NCI-H2081 treated with DMSO at 0.1 percent for 48 hours (cell line): ENCODE measurements at places on chromosomes 2 and 18.

DNA sequence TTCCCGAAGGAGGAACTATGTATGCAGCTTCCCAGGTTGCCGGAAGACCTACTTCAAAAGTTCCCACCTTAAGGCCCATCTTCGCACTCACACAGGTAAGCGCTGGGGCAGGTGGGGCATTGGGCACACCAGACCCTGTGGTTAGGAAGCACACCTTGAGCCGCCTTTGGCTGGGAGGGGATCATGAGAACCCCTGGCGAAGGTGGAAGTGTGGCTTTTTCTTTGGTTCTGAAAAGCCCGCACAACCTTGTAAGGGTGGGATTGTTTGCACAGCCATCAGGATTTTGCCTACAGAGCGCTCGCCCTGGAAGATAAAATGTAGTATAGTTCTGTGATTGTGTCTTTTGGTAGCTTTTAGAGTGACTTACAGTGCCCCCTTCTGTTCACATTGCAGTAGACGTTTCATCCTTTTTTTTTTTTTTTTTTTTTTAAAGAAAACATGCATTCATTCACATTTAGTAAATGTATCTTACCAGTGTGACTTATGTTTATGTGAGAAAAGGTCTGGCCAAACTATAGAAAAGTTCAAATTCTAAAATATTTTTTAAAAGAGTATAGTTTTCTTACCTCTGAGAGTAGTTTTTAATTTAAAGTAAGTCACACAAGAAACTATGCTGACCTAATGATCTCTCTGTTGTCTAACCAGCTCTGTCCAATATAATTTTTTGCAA is 5.3 kb downstream of the KLF11 start:
- DNase-seq = no peak

DNA sequence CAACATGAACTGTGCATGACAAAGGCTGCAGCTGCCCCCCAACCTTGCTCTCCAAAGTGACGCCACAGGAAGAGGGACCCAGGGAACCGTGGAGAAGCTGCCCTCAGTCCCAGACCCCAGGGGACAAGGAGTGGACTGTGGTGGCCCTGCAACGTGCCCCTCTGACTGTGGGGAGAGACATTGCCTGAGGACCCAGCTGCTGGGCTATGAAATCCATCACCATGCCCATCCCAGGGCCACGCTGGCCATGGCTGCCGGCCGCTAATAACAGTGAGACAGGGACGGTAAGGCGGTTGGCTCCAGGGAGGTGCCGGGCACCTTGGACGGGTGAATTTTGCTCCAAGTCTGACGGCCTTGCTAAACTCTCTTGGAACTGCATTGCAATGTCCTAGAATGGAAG is 211.3 kb upstream of the HDAC4 start:
- no peak for DNase-seq

GRCh38 chr18:78701771-78702396 is 277.7 kb upstream of the SALL3 start:
- peak; percentile 73 for DNase-seq

- DNase-seq = no peak
These were observed 59.7 kb downstream of the MAP4K3 start for GRCh38 chr2:39377226-39377939.

GRCh38 chr2:86039178-86039962 is 66.3 kb downstream of the POLR1A start:
- DNase-seq = no peak

DNA sequence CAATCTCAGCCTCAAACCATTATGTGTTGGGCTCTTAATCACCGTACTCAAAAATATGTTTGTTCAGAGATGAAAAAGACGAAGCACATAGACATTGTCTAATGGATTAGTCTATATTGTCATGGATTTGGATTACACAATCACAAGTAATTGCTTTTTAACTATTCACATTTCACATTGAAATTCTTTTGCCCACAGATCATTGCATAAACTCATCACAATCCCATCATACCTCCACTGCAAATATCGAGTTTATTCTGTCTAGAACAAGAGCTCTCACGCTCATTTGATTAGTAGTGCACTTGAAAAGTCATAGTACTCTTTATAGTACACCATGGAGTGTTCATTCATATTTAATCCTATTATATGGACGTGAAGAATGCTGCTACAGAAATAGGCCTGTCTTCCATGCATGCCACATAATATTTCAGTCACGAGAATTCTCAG is 97.9 kb upstream of the SOX11 start:
- no peak for DNase-seq

DNA sequence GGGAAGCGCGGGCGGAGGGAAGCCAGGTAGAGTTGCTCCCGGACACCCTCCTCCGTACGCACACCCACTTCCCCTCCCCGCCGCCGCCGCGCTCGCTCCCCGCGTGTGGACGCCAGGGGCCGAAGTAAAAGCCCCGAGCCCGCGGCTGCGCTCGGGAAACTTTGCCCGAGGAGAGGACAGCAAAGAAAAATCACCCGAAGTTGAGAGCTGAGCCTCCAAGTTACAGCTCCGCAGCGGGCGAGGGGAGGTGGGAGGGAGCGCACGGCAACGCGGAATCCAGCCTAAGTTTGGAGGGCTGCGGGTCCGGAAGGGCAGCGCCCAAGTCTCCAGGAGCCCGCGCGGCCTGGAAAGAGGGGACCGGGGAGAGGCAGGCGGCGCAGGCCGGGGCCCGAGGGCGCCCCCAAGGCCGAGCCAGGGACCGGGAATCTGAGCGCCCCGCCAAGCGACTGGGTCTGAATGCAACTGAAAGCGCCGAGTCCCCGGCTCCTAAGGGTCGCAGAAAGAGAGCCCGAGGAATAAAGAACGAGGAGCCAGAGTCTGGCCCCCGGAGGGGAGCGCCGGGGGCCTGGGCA is 706 bp upstream of the BCL11A start:
- DNase-seq = no peak
